A549 treated with DMSO at 1 μM for 4 hours (cell line): ENCODE measurements at places on chromosomes 11 and 22. TPM values are rescaled to one million over a fixed set of nuclear protein-coding genes. Genes with fewer than 3 reads are reported as not detected.

The PPM1F gene
- 17.7 to 22.4 TPM (median 21.2 TPM) in 5 replicates for total RNA-seq

The CRYBB3 gene
- total RNA-seq: not detected in 5 replicates

The OR5B3 gene
- total RNA-seq: not detected in 5 replicates

The SSTR3 gene
- total RNA-seq: not detected in 5 replicates

The INPP5J gene
- total RNA-seq: 0.55 to 0.80 TPM (median 0.68 TPM) in 5 replicates

The OR51I1 gene
- total RNA-seq: not detected in 5 replicates

The EHF gene
- 0.18 to 1.2 TPM (median 0.59 TPM) in 5 replicates for total RNA-seq

The OR10G6 gene
- not detected in 5 replicates for total RNA-seq

The OR2AG1 gene
- not detected in 5 replicates for total RNA-seq
